NCI-H446 treated with DMSO at 0.1 percent for 48 hours (cell line): ENCODE measurements at places on chromosomes 6 and 20.
A peak's percentile ranks its signal among the peaks of the same experiment; 100 is the strongest.

- DNase-seq: no peak
Observed at GRCh38 chr6:158406736-158407135, 94.5 kb downstream of the TULP4 start.

DNA sequence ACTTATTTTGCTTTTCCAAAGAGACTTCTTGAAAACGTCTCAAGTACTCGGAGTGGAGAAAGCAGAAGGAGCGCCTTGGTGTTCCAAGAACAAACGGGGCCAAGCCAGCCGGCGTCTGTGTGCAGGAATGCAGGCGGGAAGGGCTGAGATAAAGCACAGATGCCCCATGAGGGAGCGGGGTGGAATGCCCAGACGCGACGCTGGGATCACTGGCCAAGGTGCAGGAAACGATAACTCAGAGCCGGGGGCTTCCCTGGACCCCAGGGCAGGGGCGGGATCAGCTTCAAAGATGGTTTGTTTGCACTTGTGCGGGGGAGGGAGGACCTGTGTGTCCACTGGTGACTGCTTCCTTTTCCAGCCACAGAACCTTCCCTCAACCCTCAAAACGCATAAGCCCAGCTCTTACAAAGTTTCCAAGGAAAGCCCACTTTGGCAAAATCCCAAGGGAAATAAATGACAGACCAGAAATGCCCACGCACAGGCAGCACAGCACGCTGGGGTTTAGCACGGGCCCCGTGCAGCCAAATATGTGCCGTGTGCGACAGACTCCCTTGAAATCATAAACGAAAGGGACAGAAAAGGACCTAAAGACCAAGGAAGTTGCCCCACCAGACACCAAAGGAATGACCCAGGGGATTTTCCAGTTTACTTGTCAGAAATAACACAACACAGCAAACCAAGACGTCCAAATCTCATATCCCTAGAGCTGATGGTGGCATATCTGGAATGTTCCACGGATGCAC is 113.9 kb downstream of the NFATC2 start:
- DNase-seq: no peak

DNA sequence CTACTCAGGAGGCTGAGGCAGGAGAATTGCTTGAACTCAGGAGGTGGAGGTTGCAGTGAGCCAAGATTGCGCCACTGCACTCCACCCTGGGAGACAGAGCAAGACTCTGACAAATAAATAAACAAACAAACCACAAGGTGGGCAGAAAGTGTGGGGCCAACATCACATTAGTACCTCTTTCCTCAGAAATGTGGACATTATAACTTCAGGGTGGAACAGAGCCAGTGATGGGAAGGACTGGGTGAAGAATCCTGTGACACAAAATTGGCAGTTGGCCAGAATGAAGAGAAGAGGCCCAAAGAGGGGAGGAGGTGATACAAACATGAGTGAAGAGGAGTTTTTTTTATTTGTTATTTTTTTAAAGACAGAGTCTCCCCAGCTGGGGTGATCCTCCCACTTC is 50.6 kb downstream of the NUP153 start:
- DNase-seq: peak; percentile 17

- DNase-seq: peak; percentile 90
Observed at GRCh38 chr6:21003780-21004541, 469.7 kb downstream of the CDKAL1 start.

DNA sequence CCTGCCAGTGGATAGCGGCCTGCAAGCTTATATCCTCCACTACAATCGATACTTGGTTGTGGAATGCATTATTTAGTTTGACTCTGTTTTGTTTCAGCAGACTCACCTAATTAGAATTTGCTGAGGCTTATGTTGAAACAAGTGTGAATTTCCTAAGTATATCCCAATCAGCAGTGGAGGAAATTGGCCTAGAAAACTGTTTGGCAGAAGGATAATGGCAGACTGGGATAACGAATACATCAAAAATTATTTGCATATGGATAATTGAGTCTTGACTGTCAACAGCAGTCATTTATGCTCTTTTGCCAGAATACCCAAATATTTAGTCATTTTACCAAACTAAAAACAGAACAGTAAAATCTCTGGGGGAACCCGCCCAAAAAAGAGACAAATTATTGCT is 261.0 kb downstream of the DOK5 start:
- no peak for DNase-seq

- no peak for DNase-seq
Observed at GRCh38 chr6:77415706-77416105, 47.6 kb downstream of the HTR1B start.

- DNase-seq: no peak
Observed at GRCh38 chr20:59354460-59354859, 54.0 kb downstream of the EDN3 start.

GRCh38 chr20:14830899-14831298 is 493.5 kb upstream of the FLRT3 start:
- no peak for DNase-seq
